Heart left ventricle (tissue), 16 donors: ENCODE measurements at places on chromosomes 6 and 20. TPM values are rescaled to one million over a fixed set of nuclear protein-coding genes. Genes with fewer than 3 reads are reported as not detected.

Gene TPX2
- 2.0 TPM for total RNA-seq

Gene WFDC2
- not detected for total RNA-seq

Gene FERMT1
- total RNA-seq: 2.2 TPM

Gene PRICKLE4
- total RNA-seq: 1.9 TPM

Gene SAPCD1
- 0.76 TPM for total RNA-seq

DNA sequence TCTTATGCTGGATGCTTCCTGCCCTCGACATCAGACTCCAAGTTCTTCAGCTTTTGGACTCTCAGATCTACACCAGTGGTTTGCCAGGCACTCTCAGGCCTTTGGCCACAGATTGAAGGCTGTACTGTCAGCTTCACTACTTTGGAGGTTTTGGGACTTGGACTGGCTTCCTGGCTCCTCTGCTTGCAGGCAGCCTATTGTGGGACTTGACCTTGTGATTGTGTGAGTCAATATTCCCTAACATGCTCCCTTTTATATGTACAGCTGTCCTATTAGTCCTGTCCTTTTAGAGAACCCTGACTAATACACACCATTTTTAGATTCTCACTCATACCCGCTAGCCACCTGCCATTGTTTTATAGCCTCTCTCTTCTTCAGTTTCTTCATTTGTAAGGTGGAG is 382.1 kb upstream of the TSHZ2 start:
- no peak for DNase-seq

- no peak for DNase-seq
These were observed 197.7 kb downstream of the SMOC2 start for GRCh38 chr6:168638468-168639271.

DNA sequence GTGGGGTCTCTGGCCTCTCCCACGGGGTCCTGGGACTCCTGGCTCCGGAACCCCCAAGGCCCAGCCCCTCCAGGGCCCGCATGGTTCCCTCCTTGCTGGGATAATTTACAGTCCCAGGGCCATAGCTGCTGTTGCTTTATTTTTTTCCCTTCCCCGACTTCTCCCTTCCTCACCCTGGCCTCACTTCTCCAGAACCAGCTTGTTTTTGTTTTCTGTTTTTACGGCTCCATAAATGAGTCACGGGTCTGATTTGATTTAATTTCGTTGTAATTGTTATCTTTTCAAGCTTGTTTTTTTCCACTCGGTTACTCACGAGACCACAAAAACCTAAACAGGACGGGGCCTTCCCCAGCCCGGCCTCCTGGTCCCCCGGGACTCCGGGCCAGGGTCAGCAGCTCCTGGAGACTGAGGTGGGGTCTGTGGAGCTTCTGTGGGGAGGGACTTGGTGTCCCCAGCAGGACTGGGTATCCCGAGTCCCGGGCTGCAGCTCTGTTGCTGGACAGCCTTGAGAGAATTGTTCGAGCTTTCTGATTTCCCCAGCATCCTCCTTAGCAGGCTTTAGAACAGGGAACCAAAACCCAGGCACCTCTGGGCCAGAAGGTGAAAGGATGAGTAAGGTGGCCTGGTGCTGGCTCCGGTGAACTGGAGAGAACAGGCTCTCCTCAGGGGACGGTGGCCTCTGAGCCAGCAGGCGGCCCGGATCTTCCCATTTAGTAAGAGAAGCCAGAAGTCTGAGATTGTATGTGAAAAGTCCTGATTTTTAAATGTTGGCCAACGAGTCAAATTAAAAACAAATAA is 94.9 kb downstream of the CEBPB start:
- DNase-seq: no peak

DNA sequence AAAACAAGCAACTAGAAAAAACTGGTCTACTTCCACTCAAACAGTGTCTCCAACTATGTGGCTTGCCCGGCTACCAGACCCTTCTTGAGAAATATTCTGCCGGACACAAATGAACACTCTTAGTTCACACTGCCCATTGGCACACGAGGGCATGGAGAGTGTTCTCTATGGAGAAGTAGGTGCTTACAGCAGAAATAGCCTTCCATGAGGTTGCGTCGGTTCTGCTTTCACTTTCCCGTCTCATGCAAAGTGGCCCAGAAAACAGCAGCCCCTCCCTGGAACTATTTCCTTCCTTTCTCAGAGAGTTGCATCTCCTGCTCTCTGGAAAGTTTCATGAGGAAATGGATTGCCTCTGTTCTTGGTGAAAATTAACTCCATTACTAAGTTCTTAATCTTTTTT is 9.5 kb upstream of the HLA-DOA start:
- peak; percentile 77 for DNase-seq
